ENCODE measurements at places on chromosomes 1 and 21.
A peak's percentile ranks its signal among the peaks of the same experiment; 100 is the strongest.

- DNase-seq = no peak
These were observed 602.9 kb upstream of the ADAMTS5 start for GRCh38 chr21:27569831-27570230.

DNA sequence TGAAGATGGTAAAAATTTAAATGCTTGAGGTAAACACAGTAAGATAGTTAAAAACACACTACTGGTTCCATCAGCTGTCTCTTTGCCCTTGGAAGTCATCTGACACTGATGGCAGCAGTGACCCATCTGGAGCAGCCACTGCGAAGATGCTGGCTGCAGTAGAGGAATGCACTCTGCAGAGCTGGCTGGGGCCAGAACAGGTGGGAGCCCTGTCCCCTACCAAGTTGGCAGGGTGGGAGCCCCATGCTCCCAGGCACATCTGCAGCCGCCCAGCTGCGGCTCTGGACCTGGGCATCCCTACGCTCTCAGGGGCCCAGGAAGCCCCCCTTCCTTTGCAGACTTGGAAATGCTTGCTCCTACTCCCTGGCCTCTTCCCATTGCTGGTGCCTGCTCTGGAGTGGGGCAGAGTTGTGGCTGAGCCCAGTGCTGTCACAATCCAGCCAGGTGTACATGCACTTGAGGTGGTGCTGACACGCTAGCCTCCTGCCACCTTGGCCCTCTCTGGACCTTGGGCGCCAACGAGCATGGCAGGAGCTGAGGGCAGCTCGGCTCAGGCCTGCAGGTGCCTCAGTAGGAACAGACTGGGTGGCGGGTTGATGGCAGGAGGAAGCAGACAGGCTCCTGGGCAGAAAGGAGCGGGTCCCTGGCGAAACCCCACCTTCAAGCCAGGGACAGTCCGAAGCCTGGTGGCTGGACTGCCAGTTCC, 227.0 kb downstream of the FGGY start:
- DNase-seq = no peak

- DNase-seq = no peak
These were observed 123.7 kb downstream of the SMYD2 start for GRCh38 chr1:214404571-214405213.

- DNase-seq = no peak
These were observed 6.3 kb downstream of the RABGAP1L start for GRCh38 chr1:174165471-174166137.

- no peak for DNase-seq
These were observed 268.3 kb upstream of the PROX1 start for GRCh38 chr1:213719462-213719861.

- DNase-seq = peak; percentile 89
These were observed at the start of gene DEGS1 for GRCh38 chr1:224182866-224183590. Gene DEGS1, plus strand, starts transcription at chr1:224183240. Its CDS starts 97 bp downstream, at chr1:224183337.

DNA sequence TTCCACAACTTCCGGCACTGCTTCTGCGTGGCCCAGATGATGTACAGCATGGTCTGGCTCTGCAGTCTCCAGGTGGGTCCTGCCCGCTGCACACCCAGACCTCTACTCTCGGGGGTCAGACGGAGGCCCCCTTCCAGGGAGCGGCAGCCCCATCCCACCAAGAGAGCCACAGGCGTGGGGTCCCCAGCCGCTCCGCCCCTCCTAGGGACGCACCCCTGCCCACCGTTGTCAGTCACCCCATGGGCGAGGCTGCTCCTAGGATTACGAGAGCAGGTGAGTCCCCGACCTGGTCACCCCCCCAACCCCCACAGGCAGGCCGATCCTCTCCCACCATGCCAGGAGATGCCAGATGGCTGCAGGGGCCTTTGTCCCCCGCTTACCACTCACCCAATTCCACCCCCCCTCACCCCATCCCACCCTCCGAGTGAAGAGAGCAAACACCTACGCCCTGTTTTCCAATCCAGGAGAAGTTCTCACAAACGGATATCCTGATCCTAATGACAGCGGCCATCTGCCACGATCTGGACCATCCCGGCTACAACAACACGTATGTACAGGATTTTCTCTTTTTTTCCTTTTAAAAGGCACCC, 107.0 kb downstream of the PDE9A start:
- no peak for DNase-seq

GRCh38 chr21:31576428-31576827, 83.1 kb upstream of the SOD1 start:
- DNase-seq = no peak

Measured in femur (tissue), 1 donor.